Left renal cortex interstitium (tissue), 4 donors: ENCODE measurements at places on chromosomes 5 and 9.

DNA sequence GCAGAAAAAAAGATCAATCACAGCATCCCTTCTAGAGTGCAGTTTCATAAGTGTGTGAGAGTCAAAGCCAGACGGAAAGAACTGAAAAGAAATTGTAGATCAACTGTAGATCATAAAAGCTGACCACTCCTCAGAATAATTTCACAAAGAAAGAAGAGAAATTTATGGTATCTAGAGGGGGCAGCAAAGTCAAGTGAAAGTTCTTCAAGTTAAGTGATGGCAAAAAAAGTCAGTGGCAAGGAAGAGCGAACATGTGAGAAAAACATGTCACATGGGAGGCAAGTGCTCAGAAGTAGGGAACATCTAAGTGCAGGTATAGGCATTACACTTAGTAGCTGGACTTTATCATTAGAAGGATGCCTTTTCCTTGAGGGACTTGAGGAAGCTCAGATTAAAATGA lies 245.1 kb upstream of the ISL1 start:
- DNase-seq, result no peak

- no peak for DNase-seq
Observed at GRCh38 chr9:134474055-134474370, 147.8 kb downstream of the RXRA start.

- DNase-seq, result no peak
Observed at GRCh38 chr9:120555839-120556238, 24.1 kb downstream of the CDK5RAP2 start.

GRCh38 chr5:3564827-3565518 lies 30.7 kb upstream of the IRX1 start:
- DNase-seq, result no peak

- DNase-seq, result no peak
Observed at GRCh38 chr5:67063791-67064190, 132.8 kb downstream of the CD180 start.

DNA sequence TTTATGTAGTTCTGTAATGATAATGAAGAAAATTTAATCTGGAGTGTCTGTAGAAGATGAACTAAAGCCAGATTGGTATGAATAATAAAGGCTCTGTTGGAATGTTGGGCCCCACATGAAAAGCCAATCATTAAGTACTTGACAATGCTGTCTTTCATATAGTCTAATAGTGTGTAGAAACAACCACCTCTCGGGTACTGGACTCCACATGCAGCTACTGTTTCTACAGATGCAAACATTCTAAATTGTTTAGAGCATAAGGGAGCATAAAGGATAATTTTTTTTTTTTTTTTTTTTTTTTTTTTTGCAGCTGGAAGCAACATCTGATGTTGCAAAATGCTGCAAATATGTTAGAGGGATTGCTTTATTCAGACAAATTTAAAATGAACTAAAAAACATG lies 354.3 kb downstream of the KCTD16 start:
- DNase-seq, result no peak

GRCh38 chr5:905139-905642 lies 12.5 kb downstream of the TRIP13 start:
- DNase-seq, result no peak

GRCh38 chr5:144582066-144582465 lies 411.4 kb downstream of the KCTD16 start:
- no peak for DNase-seq
